ENCODE measurements at places on chromosomes 5 and 9. TPM values are rescaled to one million over a fixed set of nuclear protein-coding genes. Genes with fewer than 3 reads are reported as not detected.

- no peak for DNase-seq
These were observed 51.8 kb upstream of the TEX48 start for GRCh38 chr9:114733816-114734215.

GRCh38 chr5:58674711-58675110, 91.8 kb downstream of the RAB3C start:
- DNase-seq: no peak

DNA sequence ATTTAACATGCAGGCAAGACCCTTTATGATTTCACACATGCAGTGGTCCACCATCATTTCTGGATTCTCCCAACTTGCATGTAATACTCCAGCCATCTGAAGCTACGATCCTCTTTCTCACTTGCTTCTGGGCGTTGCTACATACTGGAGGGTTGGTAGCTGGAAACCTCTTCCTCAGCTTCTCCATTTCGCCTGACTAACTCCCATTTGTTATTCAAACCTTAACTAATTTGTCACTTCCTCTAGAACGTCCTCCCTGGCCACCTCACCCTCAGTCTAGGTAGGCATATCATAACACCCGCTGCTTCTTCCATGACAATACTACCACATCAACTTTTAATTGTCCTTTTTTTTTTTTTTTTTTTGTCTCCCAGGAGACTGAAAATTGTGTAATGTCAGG, 72.6 kb upstream of the EQTN start:
- no peak for DNase-seq

- DNase-seq: no peak
These were observed 47.7 kb upstream of the TLX3 start for GRCh38 chr5:171261361-171261760.

PPP2R2B gene
- total RNA-seq: 15.0 TPM

ZDHHC11B gene
- total RNA-seq: 5.9 TPM

HEXB gene
- 172 TPM for total RNA-seq

GRCh38 chr5:73945505-73945904, 319.5 kb downstream of the ARHGEF28 start:
- no peak for DNase-seq

GRCh38 chr9:105621001-105621400, 41.3 kb upstream of the TAL2 start:
- DNase-seq: no peak

ZBTB34 gene
- 12.4 TPM for total RNA-seq

- DNase-seq: no peak
These were observed 91.6 kb downstream of the ZNF462 start for GRCh38 chr9:106954558-106954957.

DNA sequence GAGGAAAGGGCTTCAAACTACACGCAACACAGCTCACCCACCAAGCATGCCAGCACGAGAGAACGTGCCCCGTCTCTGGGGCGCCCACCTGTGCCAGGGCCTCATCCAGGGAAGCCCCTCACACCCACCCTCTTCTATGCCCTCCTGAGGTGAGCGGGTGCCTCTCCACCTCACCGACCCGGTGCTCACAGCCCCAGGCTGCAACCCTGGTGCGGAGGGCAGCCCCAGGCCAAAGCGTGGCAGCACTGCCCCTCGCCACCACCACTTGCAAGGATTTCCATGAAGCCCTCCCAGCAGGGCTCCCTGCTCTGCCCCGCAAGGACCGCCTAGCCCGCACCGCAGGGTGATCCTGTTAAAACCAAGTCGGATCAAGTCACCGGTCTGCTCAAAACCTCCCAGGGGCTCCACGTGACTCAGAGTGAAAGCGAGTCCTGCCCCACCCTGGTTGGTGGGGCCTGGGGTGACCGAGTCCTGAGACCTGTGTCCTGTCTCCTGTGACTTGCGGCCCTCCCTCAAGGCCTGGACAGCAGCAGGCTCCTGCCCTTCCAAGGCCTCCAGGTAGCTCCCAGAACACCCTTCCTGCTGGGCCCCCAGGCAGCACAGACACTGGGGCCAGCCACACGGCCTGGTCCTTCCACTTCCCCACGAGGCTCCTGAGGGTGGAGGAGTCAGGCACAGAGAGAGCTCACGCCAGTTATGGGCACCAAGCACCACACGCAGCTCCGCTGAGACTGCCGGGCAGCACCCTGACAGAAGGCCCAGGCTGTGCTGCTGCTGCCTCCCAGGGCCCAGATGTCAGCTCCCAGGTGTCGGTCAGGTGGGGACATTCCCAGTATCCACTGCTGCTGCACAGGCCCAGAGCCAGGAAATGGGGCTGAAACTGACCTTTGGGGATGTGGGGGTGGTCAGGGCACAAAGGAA, 12.7 kb downstream of the BRD3 start:
- DNase-seq: peak; percentile 73

SOX30 gene
- not detected for total RNA-seq

- no peak for DNase-seq
These were observed 4.4 kb downstream of the PITX1 start for GRCh38 chr5:135029477-135030122.

- no peak for DNase-seq
These were observed 541.1 kb downstream of the NR2F1-AS1 start for GRCh38 chr5:93039888-93040287.

DNA sequence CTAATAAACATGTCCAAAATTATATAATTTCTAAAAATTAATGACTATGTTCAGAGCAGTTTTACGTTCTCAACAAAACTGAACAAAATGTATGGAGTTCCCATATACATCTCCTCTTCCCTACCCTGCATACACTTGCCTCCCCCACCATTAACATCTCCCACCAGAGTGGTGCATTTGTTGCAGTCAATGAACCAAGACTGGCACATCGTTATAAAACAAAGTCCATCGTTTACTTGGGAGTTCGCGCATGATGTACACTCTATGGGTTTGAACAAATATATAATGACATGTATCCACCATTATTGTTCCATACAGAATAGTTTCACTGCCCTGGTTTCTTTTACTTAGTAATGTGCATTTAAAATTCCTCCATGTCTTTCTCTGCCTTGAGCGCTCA, 130.1 kb downstream of the APBA1 start:
- DNase-seq: no peak

MEIKIN gene
- 3.4 TPM for total RNA-seq

GRCh38 chr5:38780945-38781344, 64.9 kb upstream of the OSMR start:
- no peak for DNase-seq

DNA sequence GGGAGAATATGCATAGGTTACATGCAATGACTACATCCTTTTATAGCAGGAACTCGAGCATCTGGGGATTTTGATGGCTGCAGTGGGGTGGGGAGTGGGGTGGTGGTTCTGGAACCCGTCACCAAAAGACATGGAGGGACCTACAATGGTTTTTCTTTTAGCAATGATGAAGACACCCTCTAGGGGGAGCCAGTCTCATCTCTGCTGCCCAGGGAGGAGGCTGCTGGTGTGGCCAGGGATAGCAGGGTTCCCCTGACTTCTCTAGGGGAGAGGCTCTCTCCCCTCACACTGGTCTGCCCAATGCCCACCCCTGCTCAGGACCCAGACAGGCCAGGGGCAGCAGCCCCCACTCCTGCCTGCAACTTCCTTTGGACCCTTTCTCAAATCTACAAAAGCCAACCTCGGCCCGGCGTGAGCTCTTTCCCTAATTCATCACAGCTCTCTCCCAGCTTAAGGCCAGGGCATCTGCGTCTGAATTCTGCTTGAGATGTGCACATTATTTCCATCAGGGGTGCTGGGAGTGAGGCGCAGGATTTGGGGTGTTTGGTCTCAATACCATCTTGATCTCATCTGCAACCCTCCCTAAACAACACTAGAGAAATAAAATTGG, 73.6 kb upstream of the RETREG1 start:
- DNase-seq: no peak

DNA sequence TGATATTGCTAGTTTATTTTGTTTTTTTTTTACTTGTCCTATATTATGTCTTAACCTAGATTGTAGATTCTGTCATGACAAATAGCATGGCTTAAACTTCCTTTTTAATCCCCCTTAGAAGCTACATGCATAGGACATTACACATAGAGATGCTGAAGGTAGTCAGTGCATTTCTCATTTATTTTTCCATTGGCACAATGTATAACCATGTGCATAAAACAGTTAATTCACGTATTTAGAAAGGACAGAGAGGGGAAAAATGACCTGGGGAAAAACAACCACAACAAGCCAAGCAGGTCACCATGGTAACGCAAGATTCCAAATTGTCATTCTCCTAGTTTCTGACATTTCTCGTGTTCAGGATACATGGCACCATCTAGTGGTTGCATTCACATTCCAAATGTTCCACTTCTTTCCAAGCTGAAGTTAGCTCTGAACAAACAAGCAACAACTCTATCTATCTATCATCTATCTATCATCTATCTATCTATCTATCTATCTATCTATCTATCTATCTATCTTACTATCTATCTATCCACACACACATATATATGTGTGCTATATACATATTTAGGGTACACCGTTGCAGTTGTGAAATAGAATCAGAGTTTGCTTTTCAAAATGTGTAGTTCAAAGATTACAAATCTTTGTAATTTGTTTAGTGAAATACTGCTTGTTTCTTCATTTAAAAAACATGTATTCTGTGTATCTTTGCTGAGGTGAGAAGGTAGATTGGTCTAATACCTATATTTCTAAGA, 487.2 kb upstream of the ST8SIA4 start:
- DNase-seq: no peak

- no peak for DNase-seq
These were observed 148.0 kb upstream of the DMAC1 start for GRCh38 chr9:7947577-7947976.

NMUR2 gene
- total RNA-seq: not detected

- DNase-seq: no peak
These were observed 35.6 kb upstream of the ANKRD33B start for GRCh38 chr5:10528056-10528816.

SLC36A2 gene
- total RNA-seq: not detected

IFNA21 gene
- total RNA-seq: not detected

HAVCR2 gene
- total RNA-seq: 21.6 TPM

MPDZ gene
- total RNA-seq: 96.5 TPM

DNA sequence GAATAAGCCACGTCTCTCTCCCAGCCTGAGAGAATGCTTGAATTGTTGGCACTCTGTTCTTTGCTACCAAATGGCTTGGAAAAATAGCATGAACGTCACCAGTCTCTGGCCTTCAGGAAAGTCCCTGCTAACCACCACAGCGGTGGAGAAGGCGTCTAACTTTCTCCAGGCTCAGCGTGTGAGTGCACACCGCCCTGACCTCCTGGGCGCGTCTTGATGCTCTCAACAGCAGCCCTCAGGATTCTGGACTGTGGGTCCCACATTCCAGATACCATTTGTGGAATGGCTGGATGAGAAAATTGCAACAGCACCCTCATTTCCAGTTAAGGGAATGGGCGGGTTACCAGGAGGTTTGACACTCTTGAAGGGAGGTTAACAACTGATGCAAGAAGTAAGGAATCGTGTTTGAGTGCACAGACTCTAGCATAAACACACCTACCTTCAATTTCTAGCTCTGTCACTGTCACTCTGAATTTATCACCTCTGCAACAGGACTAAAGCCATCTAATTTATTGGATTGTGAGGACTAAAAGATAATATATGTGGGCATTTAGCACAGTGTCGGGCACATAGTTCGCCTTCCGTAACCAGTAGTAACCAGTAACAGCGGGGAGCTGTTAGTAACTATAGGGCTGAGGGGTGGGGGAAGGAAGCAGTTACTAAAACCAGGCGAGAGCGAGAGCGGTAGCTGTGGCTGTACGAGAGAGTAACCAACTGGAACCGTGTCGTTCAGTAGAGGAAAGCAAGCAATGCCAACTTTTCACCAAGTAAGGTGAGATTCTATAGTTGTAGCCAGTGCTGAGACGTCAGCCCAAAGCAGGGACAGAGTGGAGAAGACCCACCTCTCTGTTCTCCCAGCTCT, 807 bp upstream of the PLGRKT start:
- peak; percentile 50 for DNase-seq

DNA sequence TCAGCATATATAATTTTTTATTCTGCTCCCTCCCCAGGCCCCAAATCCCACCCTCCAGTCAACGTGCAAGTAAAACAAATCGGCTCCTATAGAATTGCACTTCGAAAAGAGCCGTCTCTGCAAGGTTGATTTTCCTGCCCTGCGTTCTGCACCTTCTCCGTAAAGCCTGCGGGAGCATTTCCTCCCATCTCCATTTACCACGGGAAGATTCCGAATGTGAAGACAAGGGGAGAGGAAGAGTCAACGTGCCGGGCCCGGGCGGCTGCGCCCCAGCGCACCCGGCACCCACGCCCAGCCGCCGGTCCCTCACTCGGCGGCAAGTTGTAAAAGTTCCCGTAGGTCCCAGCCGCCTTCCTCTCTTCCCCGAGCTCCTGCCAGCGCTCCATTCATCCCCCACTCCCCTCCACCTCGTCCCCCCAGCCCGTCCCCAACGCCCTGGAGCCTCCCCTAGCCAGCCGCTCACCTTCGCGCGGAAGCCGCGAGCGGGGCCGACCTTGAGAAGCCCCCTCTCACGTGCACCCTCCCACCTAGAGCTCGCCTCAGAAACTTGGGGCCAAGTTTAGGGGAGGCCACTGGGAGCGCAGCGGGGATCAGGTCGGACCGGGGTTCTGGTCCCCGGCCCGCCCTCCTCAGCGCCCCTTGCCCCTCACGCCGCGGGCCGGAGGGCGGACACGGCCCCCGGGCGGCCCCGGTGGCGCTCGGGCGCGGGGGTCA, 431 bp downstream of the BNC2 start:
- DNase-seq: peak; percentile 51

GRCh38 chr5:170466988-170467707, 36.7 kb upstream of the KCNIP1 start:
- DNase-seq: no peak

- peak; percentile 21 for DNase-seq
These were observed 10.6 kb upstream of the SLC2A6 start for GRCh38 chr9:133489253-133490190.

BARHL1 gene
- not detected for total RNA-seq

DNA sequence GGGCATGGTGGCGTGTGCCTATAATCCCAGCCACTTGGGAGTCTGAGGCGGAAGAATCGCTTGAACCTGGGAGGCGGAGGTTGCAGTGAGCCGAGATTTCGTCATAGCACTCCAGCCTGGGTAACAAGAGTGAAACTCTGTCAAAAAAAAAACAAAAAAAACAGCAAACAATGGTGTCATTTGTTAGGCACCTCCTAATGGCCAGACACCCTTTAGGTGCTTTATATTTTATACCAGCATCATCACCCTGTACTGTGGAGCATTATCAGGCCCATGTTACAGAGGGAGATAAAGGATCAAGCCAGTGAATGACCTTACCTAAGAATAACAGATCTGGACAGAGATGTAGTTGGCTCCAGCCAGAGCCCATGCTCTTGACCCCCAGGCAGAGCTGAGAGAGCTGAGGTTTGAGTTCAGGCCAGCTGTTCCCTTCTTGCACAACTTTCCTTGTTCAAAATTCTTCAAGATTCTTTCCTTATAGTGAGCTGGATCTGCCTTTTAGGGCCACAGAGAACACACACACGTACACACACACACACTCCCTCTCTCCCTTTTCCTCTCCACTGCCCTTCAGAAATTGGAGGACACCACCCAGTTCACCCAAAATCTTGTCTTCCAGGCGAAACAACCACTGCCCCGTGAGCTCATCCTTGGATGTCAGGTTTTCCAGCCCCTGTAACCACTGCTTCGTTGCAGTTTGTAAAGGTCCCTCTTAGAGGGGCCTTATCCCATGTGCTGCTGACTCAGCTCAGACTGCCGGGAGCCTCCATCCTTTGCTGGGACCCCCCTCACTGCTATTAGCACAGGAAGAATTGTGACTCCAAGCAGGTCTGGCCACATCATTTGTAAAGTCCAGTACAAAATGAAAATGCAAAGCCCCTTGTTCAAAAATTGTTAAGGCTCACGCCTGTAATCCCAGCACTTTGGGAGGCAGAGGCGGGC, 10.4 kb upstream of the PTGES start:
- DNase-seq: no peak

GRCh38 chr5:126103868-126104267, 319.3 kb upstream of the GRAMD2B start:
- no peak for DNase-seq

PCDHGA5 gene
- 11.5 TPM for total RNA-seq

GRCh38 chr5:163473635-163474243, 13.3 kb downstream of the HMMR start:
- no peak for DNase-seq

C5orf34 gene
- total RNA-seq: 2.0 TPM
